ENCODE measurements at places on chromosomes 5 and 9.

DNA sequence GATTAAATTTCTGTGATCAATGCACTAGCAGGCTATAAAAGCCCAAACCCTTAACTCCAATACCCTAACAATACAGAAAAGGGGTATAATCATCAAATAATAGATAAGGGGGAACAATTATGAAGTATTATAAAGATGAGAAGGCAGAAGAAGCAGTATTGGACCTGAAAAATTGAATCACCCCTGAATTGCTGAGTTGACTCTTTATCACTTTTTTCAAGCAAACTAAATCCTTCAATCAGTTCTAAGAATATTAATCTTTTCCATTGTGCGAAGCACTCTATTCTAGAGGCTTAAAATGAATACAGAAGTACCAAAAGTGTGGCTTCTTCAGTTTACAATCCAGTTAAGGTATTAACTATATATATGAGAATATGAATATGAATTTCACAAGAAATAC, 120.7 kb downstream of the RNF180 start:
- no peak for DNase-seq

- no peak for DNase-seq
These were observed 500.4 kb upstream of the PAPPA start for GRCh38 chr9:115653171-115653606.

- DNase-seq, result no peak
These were observed 223.8 kb downstream of the HSPA4 start for GRCh38 chr5:133275631-133276030.

DNA sequence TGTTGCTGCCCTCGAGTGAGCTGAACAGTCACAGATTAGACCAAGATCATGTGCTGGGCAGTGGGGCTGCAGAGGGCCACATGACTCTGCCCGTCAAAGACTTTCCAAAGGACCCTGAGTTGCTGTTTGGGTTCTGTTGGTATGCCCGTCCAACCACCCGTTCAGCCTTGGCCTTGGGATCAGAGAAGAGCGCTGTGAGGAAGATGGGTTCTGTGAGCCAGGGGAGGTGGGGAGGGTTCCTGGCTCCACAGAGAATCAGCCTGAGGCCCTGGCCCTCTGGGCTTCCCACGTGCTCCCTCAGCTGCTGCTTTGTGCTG, 72.6 kb downstream of the RGS3 start:
- no peak for DNase-seq

GRCh38 chr9:97985058-97985861, 2.1 kb downstream of the ANP32B start:
- DNase-seq, result no peak

DNA sequence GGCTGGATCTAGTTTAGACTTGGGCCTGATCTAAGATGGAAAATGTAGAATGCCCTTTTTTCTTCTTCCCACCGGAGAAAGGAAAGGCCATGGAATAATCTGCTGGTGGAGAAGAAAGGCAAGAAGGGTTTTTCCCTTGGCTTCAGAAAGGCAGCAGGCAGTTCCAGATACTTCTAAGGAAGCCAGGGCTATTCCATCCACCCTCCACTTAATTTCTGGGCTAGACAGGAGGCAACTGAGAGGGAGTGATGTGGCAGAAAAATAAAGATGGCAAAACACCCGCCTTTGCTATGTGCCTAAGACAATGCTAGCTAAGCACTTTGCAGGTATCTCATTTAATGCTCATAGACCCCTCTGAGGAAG, 9.9 kb downstream of the MYOZ3 start:
- no peak for DNase-seq

DNA sequence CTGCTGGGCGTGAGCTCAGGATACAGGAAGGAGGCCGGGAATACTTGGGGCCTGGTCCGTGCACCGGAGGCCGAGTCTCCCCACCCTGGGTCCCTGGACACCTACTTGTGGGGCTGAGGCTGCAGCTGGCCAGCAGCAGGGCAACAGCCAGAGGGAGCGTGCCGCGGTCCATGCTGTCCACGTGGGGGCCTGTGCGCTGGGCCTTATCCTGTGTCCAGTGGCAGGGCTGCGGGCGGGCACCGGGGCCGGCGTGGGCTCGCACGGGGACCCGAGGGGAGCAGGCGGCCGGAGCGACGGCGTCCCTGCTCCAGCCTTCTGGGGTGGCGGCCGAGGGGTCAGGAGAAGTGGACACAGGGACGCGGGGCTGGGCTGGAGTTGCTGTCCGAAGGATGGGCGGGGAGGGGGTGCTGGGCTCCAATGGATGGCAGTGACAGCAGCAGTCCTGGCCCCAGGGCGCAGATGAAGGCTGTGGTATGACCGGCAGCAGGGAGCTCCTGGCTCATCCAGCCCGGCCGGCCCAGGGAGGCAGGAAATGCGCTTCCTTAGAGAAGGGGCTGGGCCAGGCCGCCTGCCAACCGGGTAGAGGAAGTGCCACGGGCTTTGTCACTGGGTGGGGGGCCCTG, at the start of gene ENG:
Gene ENG, minus strand, starts transcription at position 475 of the 623 bp plus-strand sequence. Its CDS starts 303 bp downstream, at position 172.
- no peak for DNase-seq

DNA sequence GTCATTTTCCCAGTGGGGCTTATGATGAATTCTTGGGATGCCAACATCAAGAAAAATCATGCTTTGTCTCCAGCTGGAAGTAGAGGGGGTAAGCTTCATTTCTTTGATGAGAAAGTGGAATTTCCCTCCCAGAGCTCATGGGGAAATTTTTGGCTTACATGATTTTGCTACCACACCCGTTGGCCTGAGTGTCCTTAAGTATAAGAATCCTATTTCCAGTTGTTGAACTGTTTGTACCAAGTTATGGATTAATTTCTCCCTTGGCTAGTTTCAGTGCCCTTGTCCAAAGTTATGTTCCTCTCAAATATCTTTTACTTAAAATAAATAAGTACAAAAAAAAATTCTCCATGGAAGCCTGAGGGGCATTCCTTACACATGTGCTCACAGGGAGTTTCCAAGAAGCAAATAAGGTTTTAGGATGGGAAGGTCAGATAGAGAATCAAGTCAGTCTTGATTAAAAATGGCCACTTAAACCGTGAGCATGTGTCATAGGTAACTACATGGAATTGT, 82.3 kb downstream of the PTCD2 start:
- DNase-seq, result no peak

- DNase-seq, result no peak
These were observed 67.0 kb downstream of the PTTG1 start for GRCh38 chr5:160488394-160489325.

GRCh38 chr5:98543490-98543889, 230.0 kb upstream of the RGMB start:
- DNase-seq, result no peak

GRCh38 chr9:76200745-76201144, 193.5 kb downstream of the RFK start:
- DNase-seq, result no peak

GRCh38 chr5:136073714-136074529, 45.1 kb downstream of the TGFBI start:
- DNase-seq, result no peak

GRCh38 chr9:112764837-112765236, 14.3 kb downstream of the SNX30 start:
- no peak for DNase-seq

DNA sequence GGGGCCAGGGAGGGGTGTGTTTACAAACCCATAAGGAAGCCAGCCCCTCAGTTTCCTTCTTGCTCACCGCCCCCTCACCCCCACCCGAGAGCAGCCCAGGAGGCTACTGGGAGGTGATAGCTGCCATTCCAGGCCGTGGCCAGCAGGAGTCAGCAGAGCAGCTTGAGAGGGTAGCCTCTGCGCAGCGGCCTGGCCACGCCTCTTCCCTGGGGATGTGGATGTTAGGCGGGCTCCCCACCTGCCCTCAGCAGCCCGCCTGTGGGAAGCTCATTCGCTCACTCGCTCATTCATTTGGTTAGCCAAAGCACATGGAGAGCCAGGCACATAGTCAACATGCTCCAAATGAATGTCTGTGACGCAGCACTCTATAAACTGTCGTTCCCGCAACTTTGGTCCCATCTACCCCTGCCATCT, 6.1 kb upstream of the DPM2 start:
- peak; percentile 53 for DNase-seq

DNA sequence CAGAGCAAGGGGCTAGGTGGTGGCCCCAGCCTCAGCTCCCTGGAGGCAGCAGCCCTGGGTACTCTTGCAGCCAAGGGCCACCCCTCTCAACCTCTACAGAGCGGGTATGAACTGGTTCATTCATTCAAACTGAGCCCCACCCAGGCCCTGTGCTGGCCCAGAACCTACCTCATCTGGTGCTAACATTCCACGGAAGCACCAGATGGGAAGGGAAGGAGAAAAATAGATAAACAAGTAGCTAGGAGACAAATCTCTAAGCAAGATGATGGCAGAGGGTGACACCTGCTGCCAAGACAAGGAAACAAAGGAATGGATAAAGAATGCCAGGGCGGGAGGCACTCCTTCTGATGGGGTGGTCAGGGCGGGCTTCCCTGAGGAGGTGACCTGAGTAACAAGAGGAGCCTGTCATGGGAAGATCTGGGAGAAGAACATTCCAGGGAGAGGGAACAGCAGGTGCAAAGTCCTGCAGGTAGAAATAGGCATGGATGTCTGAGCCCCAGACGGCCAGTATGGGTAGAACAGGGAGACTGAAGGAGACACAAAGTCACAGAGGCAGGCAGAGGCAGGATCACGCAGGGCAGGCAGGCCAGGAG, 6.1 kb downstream of the ST6GALNAC4 start:
- DNase-seq, result no peak

DNA sequence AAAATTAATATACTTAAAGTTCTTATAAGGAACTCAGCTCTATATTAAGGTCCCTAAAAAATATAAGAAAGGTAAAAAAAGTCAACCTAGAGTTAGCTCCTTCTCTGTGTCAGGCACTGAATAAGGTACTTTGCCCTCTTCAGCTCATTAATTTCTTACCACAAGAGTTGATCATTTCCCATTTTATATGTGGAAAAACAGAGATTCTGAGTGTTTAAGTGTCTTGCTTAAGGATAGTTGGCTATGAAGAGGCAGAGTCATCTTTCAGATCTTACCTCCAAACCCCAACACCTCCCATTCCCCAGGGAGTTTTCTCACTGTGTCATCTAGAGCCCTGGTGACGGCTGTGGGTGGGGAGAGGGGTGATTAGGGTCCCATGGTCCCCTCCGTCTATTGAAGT, 40.6 kb downstream of the INSYN2B start:
- DNase-seq, result no peak

DNA sequence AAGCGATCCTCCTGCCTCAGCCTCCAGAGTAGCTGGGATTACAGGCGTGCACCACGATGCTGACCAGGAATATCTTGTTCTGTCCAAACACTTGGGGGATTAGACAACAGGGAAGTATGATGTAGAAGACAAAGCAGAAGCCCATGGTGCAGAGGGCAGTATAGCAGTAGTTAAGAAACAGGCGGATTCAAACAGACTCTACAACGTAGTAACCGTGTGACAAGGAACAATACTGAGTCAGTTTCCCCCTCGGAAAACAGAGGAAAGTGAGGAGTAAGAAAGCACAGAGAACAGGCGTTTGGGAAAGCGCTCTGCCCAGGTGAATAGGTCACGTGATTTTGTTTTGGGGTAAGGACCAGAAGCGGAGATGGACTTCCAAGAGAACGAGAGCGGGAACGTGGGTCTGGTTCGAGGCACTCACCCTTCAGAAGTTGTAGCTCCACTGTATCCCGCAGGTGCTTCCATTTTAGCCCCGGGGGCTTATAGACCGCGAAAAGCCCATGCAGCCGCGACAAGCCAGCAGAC, 306 bp downstream of the TRUB2 start:
- DNase-seq, result peak; percentile 51

GRCh38 chr5:152514827-152515397, 109.8 kb upstream of the NMUR2 start:
- DNase-seq, result peak; percentile 22

DNA sequence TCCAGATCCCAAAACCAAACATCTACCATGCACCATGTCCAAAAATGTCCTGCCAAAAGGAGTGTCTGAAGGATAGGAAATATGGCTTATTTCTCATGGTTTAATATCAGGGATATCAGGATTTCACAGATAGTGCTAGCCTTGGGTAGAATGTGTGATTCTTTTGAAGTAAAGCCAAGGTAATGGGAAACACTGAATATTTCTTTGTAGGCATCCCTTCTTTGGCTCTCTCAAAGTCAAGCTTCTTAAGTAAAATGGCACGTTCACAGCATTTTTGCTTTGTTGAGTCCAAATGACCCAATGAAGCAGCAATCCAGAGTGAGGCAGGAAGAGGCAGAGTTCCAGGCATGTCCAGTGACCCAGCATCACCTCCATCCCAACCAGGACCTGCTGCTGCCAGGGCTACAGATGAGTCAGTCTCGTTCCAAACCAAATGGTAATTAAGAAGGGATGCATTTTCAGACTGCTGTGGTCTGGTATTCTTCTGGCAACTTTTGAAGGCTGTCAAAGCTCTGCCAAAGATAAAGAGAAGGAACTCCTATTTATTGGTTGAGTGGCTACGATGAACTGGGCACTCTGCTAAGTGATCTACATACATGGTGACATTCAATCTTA, 678.8 kb upstream of the KLF4 start:
- no peak for DNase-seq

GRCh38 chr9:38298503-38298902, 94.0 kb upstream of the ALDH1B1 start:
- DNase-seq, result no peak

- DNase-seq, result no peak
These were observed 1.2 kb upstream of the CDC14B start for GRCh38 chr9:96620832-96621269.

- DNase-seq, result no peak
These were observed 2.2 kb upstream of the ZNF366 start for GRCh38 chr5:72509401-72509800.

DNA sequence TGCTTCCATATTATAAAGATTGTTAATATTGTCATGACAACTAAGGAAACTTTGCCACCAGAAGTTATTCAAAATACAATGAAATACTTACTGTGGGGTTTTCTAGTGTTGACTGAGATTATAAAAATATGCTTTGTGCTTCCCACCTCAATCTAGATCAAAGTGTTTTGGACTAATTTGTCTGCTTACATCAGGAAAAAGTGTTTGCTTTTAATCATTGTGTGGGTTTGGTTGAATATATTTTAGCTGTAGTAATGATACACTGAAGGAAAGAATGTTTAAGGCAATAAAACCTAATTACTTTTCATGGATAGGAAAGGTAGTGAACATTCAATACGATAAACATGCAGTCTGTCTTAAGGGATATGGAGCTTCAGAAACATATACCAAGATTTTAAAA, 29.8 kb upstream of the MAN2A1 start:
- DNase-seq, result no peak

- no peak for DNase-seq
These were observed at the start of gene RAPGEF1 for GRCh38 chr9:131739959-131740648. TSS of gene RAPGEF1 (minus strand) at chr9:131740076. CDS start at chr9:131739830, 246 bp downstream.

DNA sequence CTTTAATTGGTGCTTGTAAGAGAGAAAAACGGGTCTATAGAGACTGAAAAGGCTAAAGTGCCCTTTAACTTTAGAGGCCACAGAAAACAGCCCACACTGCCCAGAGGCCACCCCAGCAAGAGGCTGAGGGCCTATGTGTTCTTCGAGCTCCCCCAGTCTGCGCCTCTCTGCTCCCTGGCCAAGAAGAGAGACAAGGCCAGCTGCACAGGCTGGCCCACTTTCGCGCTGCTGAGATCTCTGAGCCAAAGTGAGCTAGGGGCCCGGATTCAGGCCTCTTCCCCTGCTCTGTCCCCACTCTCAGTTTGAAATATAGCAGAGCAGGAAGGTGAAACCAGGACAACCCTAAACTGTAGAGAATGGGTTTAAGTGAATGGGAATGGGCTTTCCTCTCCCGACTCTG, 132.0 kb upstream of the TRIM32 start:
- no peak for DNase-seq
